NCI-H1105 (cell line): ENCODE measurements at places on chromosomes 3 and 15.
A peak's percentile ranks its signal among the peaks of the same experiment; 100 is the strongest.

- no peak for DNase-seq
Measured at GRCh38 chr3:183492849-183493179, 62.7 kb downstream of the KLHL6 start.

DNA sequence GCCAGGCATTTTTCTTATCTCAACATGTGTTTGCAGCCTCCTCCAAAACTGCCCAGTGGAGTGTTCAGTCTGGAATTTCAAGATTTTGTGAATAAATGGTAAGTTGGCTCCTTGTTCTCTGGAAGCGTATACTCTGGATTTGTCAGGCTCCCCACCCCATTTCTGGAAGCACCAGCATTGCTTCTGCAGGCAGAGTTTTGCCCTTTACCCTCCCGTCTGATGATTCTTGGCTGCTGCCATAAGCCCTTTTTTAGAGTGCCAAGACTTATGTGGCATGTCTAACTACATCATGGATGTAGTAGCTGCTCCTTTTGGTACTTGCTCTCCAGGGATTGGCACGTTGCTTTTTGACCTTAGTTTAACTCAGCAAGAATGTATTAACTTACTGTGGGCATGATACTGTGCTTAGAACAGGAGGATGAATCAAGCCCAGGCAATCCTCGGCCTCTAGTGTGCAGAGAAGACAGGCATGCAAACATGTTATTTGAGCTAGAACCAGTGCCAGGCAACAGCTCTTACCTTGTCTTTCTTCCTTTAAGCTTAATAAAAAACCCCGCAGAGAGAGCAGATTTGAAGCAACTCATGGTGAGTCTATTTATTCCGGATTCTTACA is 8.3 kb downstream of the SNAPC5 start:
- no peak for DNase-seq

DNA sequence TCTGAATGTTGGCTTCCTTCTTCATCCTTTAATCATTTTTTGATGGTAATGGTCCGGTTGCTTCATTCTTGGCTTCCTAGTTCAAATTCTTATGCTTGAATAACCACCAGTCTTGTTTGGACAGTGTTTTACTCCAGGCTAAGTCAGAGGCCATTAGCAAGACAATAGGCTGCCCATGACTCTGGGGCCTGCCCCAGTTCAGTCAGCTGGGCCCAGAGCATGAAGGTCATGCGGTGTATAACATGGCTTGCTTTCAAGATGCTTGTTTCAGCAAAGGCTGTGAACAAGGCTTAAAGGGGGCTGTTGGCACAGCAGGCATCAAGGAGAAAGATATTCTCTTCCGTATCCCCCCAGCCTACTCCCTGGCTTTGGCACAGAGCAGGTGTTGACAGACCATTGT is 13.7 kb downstream of the TM4SF18 start:
- no peak for DNase-seq

- DNase-seq = no peak
Measured at GRCh38 chr15:72252663-72253299, 19.6 kb downstream of the PARP6 start.

DNA sequence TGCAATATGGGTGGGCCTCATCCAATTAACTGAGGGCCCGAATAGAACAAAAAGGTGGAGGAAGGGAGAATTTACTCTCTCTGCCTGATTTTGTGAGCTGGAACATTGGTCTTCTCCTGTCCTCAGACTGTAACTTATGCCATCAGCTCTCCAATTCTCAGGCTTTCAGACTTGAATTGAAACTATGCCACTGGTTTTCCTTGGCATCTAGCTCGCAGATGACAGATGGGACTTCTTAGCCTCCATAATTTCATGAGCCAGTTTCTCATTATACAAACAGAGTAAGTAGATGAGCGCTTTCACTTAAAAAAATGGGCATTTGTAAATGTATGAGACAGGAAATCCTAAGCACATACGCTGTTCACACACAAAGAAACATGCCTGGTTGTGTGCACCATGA is 8.7 kb upstream of the PTX3 start:
- DNase-seq = no peak

GRCh38 chr3:82033186-82033585 is 271.7 kb upstream of the GBE1 start:
- no peak for DNase-seq

DNA sequence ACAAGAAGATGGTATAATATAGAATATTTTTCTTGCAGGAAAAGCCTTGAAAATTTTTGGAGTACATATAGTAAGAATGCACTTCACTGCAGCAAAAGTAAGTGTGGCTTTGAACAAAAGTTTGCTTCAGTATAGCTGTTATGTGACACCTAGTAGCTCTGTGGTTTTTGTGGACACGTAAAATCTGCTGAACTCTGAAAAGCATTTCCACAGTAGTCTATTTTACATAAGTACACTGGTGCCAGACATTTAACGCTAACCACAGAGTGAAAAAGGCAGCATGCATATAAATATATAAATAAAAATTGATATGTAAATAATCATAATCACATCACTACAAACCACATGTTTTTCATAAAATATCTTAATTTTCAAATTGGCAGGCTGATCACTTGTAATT is 39.8 kb downstream of the CGGBP1 start:
- no peak for DNase-seq

- no peak for DNase-seq
Measured at GRCh38 chr3:43004282-43004681, 25.2 kb downstream of the GASK1A start.

- no peak for DNase-seq
Measured at GRCh38 chr15:75753145-75753544, 40.5 kb upstream of the CSPG4 start.

GRCh38 chr3:68878322-68878721 is 54.0 kb downstream of the TAFA4 start:
- DNase-seq = no peak

DNA sequence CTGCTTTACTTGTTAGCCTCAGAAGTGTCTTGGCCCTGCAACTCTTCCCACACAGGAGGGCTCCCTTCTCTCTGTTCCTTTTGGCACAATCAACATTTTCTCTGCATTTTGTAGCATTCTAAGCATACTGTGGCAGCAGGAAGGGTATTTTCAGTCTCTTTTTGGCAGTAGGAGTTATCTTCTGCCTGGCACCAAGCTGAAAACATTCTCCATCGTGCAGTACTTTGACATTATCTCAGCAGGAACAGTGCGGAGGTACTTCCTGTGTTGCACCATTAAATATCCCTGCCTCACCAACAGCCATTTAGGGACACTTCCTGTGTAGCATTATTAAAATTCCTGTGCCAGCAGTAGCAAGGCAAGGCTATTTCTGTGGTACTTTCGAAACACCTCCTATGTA is 233.2 kb upstream of the SEMA6D start:
- no peak for DNase-seq

- no peak for DNase-seq
Measured at GRCh38 chr3:100245927-100246326, 14.9 kb upstream of the TBC1D23 start.

DNA sequence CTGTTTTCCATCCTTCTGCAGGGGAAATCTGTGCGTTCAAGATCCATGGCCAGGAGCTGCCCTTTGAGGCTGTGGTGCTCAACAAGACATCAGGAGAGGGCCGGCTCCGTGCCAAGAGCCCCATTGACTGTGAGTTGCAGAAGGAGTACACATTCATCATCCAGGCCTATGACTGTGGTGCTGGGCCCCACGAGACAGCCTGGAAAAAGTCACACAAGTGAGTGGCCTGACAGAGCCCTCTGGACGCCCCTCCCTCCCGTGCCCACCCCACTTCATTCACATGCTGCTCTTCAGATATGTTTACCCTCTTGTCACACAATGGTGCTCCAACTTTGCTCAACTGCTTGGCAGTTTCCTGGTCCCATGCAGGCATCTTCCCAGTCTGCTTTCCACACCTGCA is 274.3 kb upstream of the TRIM42 start:
- no peak for DNase-seq

DNA sequence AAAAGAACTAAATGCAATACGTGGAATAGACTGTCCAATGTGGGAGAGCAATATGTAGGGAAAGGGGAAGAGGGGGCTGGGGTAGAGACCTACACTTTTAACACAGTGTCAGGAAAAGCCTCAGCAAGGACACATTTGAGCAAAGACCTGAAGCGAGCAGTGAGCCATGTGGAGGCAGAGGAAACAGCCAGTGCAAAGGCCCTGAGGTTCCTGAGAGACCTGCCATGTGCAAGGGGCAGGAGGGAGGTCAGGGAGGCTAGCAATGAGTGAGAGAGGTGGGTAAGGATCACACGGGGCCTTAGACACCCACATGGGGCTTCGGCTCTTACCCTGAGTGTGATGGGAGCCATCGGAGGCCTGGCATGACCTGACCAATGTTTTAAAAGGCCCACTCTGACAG is 181.0 kb downstream of the RAB11A start:
- DNase-seq = no peak

GRCh38 chr3:145820170-145820569 is 340.8 kb downstream of the PLOD2 start:
- DNase-seq = no peak

GRCh38 chr3:155631323-155632019 is 113.4 kb downstream of the PLCH1 start:
- DNase-seq = no peak

- peak; percentile 38 for DNase-seq
Measured at GRCh38 chr3:47324278-47324865, 41.6 kb downstream of the KLHL18 start.

DNA sequence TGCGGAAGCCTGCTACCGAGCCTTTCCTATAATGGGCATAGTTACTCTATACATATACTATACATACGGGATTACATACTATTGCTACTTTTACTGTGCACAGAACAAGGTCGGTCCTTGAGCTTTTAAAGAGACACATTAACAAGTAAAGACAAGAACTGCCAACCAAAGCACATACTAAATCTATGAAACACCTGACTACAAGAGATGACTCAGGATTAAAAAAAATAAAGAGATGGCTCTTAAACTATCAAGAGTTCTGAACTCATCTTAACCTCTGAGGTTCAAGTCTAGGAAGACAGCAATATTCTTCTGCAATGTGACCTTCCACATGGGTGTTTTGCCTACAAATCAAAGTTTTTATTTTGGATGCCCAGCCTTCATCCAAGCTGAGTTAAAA is 106.8 kb downstream of the TNIK start:
- no peak for DNase-seq

GRCh38 chr15:67405208-67406191 is 115.4 kb upstream of the C15orf61 start:
- no peak for DNase-seq

DNA sequence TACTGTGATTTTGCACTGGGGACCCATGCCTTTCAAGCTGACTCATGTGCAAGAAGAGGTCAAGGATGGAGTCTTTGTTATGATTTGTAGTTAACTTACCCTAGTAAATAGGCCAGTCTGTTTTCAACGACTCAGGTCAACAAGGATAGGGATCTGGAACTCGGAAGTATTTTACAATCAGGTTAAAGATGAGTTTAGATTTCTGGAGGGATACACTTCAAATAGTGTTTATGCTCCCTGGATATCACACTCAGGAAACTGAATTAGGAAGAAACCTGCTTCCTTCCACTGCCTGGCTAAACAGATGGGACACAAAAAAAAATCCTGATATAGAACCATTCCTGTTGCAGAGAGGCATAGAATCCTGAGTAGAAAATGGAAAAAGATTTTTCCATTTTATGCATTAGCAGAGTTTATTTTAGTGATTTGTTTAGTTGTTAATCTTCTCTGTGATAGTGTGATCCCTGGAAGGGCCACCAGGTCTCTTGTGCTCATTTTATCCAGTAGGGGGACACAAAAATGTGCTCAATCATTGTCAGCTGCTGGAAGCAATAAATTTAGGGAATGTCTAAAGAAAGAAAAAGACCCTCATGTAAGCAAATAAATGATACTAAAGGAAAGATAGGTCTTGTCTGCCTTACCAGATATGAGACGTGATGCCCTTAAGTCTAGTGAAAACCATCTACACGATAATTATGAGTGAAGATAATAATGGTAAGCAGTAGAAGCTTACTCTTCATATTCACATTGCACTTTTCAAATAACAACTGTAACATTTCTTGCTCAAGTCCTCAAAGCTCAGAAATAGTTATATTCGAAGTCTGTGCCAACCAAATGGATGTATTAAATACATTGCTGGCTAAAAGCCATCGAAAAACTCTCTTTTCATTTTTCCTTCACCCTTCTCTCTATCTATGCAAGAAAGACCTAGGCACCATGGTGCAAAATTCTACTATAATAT is 452.1 kb upstream of the KCNMB2 start:
- peak; percentile 57 for DNase-seq

- DNase-seq = peak; percentile 1
Measured at GRCh38 chr3:65751123-65751700, 287.5 kb downstream of the MAGI1 start.

DNA sequence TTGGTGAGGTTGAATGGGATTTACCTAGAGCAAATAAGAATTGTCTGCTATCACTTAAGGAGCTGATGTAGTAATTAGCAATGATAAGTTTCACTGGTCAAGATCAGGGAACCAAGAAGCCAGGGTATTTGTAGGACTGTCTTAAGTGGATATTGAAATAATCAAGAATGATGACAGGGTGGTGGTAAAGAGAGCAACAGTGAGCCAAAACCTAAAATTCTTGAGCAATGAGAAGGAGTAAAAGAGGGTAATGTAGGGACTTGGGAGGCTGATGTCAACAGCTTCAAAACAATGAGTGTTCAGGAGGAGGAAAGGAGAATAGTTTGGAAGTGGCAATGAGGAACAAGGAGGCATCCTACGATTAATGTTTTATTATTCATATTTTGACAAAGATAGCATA is 31.5 kb upstream of the SLC2A2 start:
- DNase-seq = no peak

DNA sequence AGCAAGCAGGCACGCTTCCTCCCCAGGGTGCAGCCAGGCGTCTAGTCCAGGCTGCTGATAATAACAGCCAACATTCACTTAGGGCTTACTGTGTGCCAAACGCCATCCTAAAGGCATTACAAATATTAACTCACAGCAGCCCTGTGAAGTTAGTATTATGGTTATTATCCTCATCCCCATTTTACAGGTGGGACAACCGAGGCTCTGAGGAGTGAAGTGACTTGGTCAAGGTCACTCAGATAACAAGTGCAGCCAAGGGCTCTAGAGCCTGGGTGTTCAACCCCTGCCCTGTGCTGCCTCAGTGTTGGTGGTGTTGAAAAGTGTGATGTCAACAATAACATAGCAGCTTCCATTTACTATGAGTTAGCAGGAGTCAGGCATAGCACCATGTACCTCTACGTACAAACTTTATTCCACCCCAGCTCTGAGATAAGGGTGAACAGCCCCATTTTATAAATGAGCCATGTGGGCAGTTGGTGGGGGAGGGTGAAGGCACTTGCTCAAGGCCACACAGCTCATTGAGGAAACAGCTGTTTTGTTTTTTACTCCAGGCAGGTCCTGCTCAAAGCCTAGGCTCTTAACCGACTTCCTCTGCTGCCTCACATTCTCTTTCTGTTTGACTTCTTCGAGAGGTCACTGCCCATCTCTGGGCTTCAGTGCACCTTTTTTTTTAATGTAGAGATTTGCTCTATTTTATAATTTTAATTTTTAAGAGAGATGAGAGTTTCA is 24.0 kb upstream of the TRH start:
- no peak for DNase-seq
